Endodermal cell (in vitro differentiated cells): ENCODE measurements at places on chromosomes 5 and 9. TPM values are rescaled to one million over a fixed set of nuclear protein-coding genes. Genes with fewer than 3 reads are reported as not detected.

DNA sequence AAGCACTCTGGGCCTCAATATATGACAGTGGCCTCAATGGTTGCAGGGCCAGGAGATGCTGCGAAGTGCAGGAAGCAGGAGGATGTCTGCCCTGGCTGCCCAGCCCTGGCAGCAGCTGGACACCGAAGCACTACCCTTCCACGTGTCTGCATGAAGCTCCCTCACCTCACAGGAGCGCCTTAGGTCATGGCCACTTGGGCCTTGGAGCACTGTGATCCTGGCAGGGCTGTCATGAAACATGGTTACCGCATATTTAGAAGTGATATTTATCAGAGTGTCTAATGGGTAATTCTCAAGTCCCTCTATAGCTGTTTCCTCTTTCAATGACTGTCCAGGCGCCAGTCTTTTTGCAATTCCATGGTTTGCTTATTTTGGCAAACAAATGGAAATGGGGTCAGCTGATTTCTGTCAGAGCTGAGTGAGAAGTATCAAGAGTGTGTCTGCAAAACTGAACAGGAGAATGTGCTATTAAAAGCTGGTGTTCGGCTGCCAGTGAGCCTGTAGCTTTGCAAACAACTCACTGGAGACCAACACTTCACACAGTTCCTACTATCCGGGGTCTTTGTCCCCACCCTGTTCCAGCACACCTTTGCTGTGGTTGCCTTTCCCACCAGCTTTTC lies 285.9 kb downstream of the KIF4B start:
- no peak for DNase-seq
- no peaks in the 10 kb centered on the region for H3K27me3 ChIP-seq
- no peaks in the 10 kb centered on the region for H3K36me3 ChIP-seq
- no peak overlapping the region for H3K27ac ChIP-seq
- H3K4me3 ChIP-seq = no peak overlapping the region

Gene GNA14
- total RNA-seq = 8.0 and 10.3 TPM in 2 replicates

Gene PAPPA
- total RNA-seq = 0.02 to 0.09 TPM (median 0.08 TPM) in 3 replicates

GRCh38 chr9:228929-229695 lies 14.4 kb downstream of the DOCK8 start:
- H3K27me3 ChIP-seq = no peaks in the 10 kb centered on the region
- no peak for DNase-seq
- H3K4me3 ChIP-seq = peak overlapping the region; percentile 15
- H3K27ac ChIP-seq = no peak overlapping the region
- H3K4me1 ChIP-seq = no peaks in the 10 kb centered on the region

Gene PCDHGA5
- 0.51 to 0.63 TPM (median 0.59 TPM) in 3 replicates for total RNA-seq
